ENCODE measurements at places on chromosomes 4 and X. TPM values are rescaled to one million over a fixed set of nuclear protein-coding genes. Genes with fewer than 3 reads are reported as not detected.
A peak's percentile ranks its signal among the peaks of the same experiment; 100 is the strongest.

DNA sequence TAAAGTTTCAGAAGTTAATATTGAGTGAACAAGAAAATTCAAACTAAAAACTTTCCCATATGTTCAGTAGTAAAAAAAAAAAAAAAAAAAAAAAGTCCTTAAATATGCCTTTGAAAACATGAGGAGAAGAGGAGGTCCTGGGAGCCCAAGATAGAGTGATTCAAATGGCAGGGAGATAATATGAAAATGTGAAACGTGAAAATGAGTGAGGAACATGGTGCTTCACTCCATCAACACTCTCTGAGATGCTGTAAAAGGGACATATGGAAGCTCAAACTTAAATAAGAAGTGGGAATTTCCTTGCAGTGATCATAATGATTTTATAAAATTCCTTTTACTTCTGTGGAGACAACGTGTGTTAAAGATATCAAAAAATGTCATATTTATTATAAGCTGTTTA lies 423.9 kb downstream of the PABPC4L start:
- DNase-seq, result no peak

DNA sequence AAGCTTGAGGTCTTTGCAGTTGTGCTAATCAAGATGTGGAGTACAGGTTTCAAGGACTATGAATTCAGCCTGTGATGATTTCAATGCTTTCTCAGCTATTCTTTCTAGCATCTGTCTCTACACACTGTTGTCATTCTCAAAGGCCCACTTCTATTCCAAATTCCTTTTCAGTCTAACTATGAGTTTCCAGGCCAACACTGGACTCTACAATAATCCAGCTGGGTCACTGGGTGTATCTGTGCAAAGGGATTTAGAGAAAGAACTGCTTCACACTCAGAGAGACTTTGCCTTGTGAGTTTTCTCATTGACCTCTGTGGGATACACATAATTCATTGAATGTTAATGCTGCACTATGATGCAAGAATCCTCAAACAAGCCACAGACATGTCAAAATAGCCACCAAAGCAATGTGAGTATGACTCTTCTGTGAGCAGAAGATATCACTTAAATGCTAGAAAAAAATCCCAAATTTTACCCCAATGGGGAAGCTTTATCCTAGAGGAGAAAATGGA lies 171.8 kb upstream of the CLNK start:
- DNase-seq, result no peak

DNA sequence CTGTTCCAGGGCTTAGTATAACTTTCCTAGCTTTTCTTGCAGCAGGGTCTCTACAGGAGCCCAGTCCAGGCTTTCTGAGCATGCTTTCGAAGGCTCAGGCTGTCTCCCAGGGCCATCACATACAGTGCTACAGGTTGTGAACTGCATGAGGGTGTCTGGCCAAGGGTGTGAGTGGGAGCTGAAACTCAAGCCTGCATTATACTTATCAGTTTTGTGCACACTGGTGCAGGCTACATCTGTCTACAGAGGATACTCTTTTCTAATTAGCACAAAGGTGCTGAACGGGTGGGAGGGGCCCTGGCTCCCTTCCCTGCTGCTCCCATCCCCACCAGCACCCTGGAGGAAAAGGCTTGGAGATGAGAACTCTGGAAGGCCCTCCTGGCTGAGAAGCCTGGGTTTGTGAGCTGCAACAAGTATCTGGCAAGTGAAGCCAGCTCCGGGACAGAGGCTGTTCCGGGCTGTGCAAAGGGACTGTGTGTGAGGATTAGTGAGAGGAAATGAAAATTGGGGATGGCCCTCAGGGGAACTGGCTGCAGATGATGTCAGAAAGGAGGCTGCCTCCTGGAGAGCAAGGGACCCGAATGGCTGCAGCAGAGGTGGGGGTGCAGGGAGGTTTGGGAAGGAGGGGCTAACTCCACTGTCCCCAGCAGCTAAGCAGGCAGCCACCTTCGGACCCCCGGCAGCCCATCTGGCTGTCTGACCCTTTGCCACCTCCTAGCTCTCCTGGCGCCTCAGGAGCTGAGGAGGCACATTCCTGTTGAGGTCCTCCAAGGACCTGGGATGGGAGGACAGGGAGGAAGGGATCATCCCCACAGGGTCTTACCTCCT lies 68.5 kb downstream of the EFNB1 start:
- no peak for DNase-seq

DNA sequence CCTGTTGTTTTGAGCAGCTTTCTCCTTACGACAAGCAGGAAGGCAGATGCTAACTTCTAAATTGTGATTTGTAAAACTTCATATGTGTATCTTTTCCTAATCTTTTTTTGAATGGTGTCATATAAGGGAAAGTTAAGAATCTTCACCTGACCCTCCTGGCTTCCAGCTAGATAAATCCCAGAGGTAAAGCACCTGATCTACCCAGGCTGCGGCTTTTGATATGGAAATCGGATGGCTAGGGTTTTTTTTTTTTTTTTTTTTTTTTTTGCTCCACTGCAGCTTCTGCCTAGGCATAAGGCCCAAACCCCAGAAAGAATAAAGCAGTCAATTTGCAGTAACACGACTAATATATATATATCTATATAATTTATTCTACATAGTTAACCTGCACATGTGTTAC lies 10.0 kb downstream of the MAB21L2 start:
- DNase-seq, result no peak

- no peak for DNase-seq
These were observed 37.8 kb upstream of the CDS1 start for GRCh38 chr4:84545093-84545492.

DNA sequence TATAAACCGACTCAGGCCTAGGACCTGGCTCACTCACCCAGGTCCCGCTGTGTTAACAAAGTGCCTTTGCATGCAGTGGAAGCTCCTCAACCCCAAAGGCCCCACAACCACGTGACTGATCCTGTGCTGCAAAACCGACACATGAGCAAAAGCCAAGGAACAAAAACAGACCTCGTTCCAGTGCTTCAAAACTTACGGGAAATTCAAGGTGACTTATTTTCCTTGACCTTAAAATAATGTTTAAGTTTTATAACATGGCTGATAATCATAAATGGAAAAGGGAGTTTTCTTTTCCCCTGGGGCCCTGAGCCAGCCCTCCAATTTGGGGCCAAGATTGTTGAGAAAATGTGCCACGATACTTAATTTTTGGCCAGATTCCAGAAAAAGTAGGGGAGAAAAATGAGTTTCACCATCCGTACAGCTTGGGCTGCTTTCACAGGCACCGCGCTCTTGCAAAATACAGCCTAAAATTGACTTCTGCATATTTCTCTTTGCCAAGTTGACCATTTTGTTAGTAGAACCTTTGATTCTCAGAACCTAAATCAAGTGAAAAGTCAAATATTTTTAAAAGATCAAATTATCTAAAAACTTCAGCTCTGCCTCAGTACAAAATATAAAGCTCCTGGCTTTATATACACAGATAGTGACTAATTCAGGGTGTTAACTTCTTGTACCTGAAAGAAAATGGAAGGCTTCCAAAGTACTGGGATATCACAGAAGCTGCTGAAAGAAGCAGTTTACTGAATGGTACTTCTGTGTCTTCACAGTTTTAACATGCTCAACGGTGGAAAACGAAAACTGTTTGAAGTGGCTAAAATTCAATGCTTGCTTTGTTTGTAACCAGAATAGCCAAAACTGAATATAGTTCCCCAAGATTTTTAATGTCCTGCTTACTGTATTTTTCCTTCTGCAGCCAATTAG lies 93.8 kb downstream of the APBB2 start:
- peak; percentile 48 for DNase-seq

DNA sequence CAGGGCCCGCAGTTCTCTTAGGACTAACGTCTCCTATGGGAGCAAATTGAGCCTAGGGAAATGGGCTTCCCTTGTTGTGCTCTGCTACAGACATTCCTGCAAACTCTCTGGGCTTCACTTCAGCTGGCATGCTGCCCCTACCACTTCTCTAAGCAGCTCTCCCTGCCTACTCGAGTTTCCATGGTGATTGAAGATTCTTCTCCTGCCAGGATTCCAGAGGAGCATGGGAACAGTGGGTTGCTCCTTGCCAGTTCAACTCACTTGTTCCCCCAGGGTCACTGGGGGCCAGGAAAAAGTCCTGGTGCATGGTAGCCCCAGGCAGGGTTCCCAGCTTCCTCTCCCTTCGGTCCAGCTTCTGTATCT lies 21.1 kb upstream of the WDR17 start:
- peak; percentile 6 for DNase-seq

- DNase-seq, result peak; percentile 59
These were observed 140.2 kb upstream of the EDNRA start for GRCh38 chr4:147340591-147341120.

- DNase-seq, result peak; percentile 18
These were observed 372.6 kb upstream of the TECRL start for GRCh38 chr4:64781737-64782326.

- DNase-seq, result no peak
These were observed 58.0 kb upstream of the EGFL6 start for GRCh38 chrX:13511241-13511943.

DNA sequence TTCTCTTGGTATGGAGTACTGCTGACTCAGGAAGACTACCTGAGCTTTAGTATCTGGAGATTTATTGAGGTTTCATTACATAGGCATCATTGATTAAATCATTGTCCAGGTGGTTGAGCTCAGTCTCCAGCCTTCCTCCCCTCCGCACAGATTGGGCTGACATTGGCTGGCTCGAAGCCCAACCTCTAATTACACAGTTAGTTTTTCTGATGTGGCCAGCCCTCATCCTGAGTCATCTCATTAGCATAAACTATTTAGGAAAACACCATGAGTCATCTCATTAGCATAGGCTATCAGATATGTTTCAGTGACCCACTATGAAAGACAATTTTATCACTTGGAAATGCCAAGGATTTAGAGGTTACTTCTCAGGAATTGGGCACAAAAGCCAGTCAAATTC lies 93.9 kb upstream of the ANKRD50 start:
- DNase-seq, result no peak

DNA sequence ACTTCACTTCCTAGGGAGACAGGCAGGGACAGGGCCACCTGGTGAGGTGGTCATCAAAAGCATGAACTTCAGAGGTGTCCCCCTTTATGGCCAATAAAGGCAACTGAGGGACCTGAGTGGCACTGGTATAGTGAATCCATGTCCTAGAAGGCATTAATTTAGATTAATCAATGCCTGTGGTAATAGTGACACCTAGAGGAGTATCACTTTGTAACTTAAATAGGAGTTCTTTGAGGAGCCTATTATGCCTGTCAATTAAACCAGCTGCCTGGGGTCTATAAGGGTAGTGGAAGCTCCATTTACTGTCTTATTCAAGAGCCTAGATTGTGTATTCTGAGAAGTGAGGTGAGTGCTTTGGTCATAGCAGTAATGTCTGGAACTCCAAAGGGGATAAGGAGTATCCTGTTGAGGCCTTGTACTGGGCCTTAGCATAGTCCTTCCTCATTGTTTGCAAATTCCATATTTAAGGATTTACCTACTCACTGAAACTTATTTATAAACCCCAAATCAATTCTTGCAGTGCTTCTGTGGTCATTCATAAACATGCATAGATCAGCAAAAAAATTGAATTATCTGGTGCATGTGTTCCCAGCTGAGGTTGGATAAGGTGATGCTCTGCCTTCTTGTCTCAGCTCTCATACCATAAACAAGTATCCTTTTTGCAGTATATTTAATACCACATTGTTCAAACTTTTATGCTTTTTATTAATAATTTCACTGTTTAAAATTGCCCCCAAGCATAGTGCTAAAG lies 213.8 kb upstream of the RADX start:
- DNase-seq, result no peak

DNA sequence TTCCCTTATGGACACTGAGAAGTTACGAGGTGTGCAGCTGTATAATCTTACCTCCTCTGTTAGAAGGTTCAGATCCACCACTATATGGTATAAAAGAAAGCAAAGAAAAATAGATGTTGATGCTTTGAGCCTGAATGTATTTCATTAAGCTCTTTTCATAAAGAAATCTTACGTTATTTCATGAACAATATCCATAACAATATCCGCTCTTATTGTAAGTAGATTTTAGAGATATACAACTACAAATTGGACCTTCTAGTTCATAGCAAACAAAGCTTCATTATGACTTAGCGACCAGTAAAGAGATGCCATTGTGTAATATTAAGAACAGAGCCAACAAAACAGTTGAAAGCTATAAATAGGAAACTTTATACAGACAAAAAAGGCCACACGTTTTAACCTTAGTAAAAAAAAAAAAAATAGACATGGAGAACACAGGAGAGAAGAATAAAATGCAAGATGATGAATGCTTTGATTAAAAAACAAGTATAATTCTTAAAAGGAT lies 203.6 kb downstream of the PDGFC start:
- DNase-seq, result no peak

DNA sequence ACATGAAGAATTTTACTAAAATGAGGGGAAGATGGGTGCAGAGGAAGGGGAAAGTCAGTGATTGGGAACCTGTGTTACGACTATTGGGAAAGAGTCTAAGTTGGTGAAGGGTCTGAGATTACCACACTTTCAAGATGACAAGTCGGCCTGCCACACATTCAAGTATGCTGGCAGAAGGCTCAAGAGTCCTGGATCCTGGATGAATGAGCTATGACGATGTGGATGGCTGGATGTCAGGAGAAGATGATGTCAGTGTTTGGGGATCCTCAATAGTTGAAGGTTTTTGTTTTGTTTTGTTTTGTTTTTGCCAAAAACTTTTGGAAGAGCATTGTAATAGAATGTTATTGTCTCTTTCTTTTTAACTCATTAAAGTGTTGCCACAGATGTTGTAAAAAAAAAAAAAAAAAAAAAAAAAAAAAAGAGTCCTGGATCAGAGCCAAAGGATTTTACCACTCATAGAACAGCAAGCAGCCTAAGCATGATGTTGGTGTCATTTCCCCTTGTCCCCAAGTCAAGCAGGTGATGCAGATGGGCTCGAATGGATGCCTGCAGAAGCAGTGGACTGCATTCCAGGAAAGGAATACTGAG lies 120.6 kb downstream of the REELD1 start:
- peak; percentile 25 for DNase-seq

- DNase-seq, result no peak
These were observed 3.3 kb upstream of the ERAS start for GRCh38 chrX:48823053-48823452.

GRCh38 chr4:94256144-94256783 lies 48.6 kb downstream of the SMARCAD1 start:
- DNase-seq, result no peak

DNA sequence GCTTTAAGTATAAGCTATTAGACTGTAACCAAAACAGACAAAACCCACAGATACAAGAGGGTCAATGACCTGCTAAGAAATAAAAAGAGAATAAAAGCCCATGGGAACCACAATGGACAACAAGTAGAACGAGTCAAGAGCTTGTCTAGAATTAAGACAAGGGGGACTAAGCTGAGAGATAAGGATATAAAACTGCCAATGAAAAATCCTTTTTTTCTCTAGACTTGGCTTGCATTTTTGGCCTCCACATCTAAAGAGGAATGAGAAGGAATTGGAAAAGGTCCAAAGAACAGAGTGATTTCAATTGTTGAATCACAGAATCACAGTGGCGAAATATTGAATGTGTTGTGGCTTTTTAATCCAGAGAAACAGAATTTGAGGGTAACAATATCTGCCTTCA lies 135.7 kb downstream of the QDPR start:
- peak; percentile 37 for DNase-seq

- no peak for DNase-seq
These were observed 4.5 kb downstream of the ANXA5 start for GRCh38 chr4:121692261-121692660.

The WDR45 gene
- 43.5 TPM for polyA plus RNA-seq

The MANBA gene
- polyA plus RNA-seq, result 14.7 TPM

The ERCC6L gene
- polyA plus RNA-seq, result 2.6 TPM

The PTTG2 gene
- not detected for polyA plus RNA-seq

The GAGE12F gene
- not detected for polyA plus RNA-seq

The ZNF518B gene
- 13.6 TPM for polyA plus RNA-seq

The SYP gene
- polyA plus RNA-seq, result not detected

The TMSB15C gene
- 13.9 TPM for polyA plus RNA-seq

The CDS1 gene
- 25.2 TPM for polyA plus RNA-seq

The HTR2C gene
- polyA plus RNA-seq, result not detected

The PHEX gene
- polyA plus RNA-seq, result 5.0 TPM

Measured in muscle of arm (tissue), 14 donors.